Thoracic aorta (tissue), 2 donors: ENCODE measurements at places on chromosomes 7 and 10.

DNA sequence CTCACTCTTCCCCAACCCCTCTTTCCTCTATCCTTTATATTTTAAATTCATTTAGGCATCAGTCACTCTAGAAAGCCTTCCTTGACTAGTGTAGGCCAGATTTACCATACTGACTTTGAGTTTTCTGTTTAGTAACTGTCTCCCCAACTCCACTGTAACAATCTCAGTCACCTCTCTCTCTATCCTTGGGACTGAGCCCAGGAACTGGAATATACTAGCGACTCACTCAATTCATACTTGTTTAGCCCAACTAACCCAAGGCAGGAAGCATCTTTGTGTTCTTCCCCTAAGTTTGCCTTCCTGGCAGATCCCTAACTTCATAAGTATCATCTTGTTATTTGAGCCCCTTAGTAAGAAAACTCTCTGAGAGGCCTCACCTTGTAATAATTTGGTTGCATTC lies 19.1 kb downstream of the PLCE1 start:
- no peak for DNase-seq

- DNase-seq: no peak
Observed at GRCh38 chr7:134420424-134421125, 38.3 kb downstream of the AKR1B1 start.

DNA sequence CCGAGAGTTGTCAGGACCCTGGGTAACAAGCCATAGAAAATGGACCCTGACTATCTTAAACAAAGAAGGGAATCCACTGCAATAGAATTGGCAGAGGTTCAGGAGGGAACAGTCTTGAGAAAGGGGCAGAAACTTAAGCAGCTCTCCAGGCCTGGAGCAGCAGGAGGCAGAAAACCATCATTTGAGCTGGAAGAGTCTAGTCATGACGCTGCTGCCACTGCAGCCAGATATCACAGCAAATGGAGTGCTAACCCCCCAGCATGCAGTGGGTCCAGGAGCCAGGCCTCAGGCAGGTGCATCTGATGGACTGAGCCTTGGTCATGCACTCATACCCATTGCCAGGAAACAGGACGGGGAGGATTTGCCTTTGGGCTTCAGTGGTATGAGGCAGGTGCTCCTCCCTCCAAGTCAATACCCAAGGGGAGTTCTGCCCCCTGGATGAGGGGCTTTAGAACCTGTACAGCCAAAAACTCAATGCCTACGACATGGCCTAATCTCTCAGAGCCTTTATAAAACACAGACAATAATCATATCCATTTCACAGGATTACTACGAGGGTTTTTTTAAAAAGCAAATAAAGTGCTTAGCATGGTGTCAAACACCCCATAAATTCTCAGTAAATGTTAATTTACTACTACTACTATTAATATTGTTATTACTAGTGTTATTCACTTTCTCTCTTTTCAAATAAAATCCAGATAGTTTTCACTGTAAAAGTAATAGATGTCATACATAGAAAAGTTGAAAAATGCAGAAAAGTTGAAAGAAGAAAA lies 30.7 kb downstream of the DUSP5 start:
- DNase-seq: no peak

- no peak for DNase-seq
Observed at GRCh38 chr10:16440396-16441133, 3.8 kb downstream of the PTER start.

DNA sequence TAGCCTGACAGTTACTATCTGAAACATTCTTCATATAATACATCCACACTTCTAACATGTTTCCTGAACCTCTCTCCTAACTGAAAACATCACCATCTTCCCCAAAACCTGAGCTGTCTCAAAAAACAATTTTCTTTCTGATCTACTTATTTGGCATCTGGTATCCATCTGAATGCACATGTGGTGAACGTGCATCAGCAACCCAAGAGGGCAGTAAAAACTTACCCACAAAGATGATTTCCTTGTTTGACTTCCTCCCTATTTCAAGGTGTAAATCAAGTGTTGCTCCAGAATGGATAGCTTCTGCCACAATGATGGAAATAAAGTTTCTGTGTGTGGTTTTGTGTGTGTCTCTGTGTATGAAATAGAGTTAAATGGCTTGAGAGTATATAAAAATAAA lies 500.4 kb downstream of the MAGI2 start:
- DNase-seq: no peak

DNA sequence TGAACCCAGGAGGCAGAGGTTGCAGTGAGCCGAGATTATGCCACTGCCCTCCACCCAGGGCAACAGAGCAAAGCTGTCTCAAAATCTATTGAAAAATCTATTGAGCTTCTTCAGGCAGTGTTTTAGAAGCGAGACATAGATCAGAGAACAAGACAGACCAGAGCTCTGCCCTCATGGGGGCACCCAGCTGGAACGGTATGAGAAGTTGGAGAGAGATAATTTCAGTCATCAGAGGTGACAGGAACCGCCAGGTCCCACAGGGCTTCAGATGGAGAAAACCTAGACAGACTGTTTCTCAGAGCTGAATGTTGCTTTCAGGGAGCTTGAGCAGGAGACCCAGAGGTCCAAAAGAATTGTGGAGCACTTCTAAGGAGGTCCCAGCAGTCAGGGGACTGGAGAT lies 14.2 kb upstream of the GTF2IRD1 start:
- DNase-seq: no peak

- DNase-seq: no peak
Observed at GRCh38 chr7:110929480-110930249, 161.3 kb upstream of the LRRN3 start.
